ENCODE measurements at places on chromosomes 7 and 10.

GRCh38 chr10:30527623-30528428, 93.8 kb downstream of the MAP3K8 start:
- no peak for DNase-seq

DNA sequence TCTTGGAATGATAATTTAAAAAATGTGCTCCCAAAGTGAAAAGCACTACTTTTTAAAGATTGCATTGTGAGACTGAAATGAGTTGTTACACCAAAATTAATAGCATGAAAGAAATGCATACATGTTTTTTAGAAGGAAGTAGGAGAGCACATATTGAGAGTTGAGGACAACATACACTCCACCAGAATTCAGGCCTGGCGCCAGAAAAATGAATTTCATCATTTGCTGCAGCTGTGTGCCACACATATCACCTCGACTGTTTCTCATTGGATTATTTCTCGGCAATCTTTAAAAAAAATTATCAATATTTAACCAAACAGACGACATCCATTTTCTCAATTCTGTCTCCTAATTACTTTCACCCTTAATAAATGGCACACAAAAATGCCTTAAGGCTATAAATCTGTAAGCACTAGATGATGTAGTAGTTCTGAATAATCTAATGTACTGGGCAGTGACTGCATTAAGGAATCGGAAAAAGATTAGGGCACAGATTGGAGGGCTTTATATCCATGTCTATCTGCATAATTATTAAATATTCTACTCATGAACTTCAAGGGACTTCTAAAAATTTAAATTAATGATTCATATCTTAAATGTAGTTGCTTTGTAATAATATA, 590.4 kb downstream of the NXPH1 start:
- DNase-seq = no peak

DNA sequence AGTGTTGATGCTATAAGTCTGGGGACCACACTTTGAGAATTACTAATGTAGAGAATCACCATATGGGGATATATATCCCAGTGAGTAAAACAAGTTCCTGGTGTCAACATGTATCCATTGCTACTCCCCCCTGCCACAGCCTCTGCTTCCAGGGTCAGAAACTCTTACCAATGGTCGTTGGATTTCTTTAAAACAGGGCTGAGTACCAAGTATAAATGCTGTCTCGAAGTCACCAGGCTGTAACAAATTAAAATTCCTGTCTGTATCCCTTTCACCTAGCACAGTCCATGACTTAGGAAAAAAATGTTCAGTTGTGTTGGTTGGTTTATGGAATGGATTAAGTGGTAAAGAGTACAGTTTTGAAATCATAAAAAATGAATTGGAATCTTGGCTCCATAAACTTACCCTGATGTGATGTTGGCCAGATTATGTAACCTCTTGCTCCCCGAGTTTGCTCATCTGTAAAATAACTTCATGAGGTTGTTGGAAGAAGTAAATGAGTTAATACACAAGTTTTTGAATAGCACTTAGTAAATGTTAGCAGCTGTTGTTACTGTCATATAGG, 364.0 kb upstream of the LRGUK start:
- no peak for DNase-seq

GRCh38 chr7:89655946-89656345, 498.3 kb upstream of the STEAP1 start:
- no peak for DNase-seq

GRCh38 chr10:34789966-34790506, 25.1 kb downstream of the PARD3 start:
- DNase-seq = no peak

Data from foreskin fibroblast (primary cell).